ENCODE measurements at places on chromosomes 11 and 22.
A peak's percentile ranks its signal among the peaks of the same experiment; 100 is the strongest.

DNA sequence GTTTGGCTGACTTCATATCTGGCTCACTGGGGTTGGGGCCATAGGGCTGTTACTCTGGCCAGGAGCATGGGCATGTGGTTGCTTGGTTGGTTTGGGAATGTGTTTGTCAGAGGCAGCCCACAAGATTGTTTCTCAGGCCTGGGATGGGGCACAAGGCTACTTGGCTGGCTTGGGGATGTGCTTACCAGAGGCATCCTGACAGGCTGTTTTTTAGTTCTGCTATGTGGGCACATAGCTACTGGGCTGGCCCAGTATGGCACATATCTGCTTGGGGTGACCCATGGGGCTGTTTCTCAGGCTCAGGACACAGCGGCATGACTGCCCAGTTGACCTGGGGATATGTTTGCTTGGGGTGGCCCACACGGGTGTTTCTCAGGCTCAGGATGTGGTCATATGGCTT, 94.6 kb upstream of the PGR start:
- no peak for DNase-seq

DNA sequence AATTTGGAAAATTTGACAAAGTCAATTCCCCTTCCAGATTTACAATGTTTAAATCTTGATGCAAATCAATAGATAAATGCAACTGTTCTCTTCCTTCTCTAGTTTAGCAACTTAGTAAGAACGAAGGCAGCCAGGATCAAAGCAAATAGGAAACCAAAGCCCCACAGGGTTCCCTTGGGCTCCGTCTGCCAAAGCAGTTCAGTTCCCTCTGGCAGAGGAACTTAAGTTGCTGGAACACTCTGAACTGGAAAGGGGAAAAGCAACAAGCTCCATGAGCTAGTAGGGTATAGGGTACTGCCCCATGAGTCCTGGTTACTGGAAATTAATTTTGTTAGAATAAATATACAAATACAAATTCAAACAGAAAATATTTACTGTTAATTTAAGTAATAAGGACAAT, 91.3 kb downstream of the RELT start:
- DNase-seq = no peak

DNA sequence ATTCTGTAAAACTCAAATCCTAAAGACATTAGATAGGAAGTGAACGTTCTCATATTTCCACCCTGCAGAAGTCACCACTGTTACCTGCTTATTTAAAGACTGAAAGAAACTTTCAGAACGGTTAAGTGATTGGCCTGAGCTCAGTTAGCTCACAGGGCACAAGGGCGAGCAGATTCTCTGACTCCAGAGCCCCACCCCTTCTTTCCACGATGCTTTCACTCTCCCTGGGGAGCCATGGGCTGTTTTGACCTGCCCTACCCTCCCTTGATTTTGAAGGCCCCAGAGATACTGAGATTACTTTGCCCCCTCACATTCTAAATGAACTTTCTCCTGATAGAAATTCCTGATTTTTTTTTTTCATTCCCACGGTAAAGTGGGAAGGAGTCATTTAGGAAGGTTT, 33.9 kb downstream of the ARHGAP1 start:
- DNase-seq = no peak

DNA sequence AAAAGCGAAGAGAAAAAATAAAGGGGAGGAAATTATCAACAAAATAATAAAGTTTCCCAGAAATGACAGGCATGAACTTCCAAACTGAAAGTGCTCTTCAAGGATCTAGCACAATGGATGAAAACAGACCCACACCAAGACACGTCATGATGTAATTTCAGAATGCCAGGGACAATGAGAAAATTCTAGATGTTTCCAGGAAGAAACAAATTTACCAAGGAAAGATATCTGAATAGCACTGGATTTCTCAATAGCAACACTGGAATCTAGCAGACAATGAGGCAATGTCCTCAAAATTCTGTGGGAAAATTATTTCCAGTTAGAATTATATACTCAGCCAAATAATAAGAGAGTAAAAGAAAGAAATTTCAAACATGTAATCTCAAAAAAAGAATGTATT, 46.0 kb downstream of the DENND5A start:
- no peak for DNase-seq

- DNase-seq = no peak
These were observed 245.0 kb upstream of the TBCEL start for GRCh38 chr11:120778685-120779490.

GRCh38 chr11:120900643-120901042, 123.3 kb upstream of the TBCEL start:
- DNase-seq = no peak

DNA sequence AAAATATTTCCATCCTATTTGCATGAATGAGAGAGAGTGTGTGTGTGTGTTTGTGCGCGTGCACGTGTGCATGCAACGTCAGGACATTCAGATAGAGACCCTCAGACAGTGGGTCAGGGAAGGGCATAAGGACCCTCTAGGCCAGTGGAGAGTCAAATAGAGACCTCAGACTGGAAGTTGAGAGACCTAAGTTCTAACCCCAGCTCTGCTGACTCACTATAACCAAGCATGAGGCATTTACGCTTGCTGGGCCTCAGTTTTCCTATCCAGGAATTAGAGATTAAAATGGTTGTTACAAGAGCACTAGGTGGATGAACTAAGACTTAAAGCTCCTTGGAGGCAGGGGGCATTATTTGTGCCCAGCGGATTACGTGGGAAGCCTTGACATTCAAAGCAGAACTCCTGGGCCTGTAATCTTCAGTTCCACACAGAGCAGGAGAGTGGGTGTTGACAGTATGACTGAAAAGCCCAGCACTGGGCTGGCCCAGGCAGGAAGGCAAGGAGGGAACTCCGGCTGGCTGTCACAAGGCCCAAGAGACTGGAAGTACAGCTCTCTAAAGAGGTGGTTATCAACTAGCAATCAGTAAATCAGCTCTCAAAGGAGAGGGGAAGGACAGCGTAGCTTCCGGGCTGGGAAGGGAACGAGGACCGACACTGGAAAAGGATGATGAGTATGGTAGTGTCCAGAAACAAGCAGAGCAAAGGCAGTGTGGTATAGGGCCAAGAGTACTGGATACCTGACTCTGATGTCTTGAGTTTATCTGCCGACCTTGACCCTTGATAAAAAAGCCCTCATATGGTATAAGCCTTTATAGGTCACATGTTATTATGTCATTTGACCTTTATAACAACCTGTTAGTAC, 9.2 kb downstream of the RHOG start:
- DNase-seq = no peak

GRCh38 chr11:115872416-115872815, 368.2 kb upstream of the CADM1 start:
- no peak for DNase-seq

DNA sequence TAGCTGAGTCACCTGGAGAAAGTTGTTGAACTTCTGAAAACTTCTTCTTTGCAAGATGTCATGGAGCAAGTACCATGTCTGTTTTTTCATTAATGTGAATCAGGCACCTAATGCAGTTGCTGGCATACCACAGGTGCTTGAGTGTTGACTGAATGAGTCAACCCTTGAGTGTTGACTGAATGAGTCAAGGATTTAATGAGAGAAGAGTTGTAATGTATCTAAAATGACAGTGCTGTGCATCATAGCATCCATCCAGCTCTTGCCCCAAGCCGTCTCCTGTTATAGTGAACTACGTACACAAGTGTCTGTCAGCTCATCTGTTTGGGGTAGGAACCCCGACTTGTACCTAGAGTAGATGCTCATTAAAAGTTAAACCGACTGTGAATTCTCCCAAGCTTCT, 93.1 kb downstream of the CWC15 start:
- no peak for DNase-seq

DNA sequence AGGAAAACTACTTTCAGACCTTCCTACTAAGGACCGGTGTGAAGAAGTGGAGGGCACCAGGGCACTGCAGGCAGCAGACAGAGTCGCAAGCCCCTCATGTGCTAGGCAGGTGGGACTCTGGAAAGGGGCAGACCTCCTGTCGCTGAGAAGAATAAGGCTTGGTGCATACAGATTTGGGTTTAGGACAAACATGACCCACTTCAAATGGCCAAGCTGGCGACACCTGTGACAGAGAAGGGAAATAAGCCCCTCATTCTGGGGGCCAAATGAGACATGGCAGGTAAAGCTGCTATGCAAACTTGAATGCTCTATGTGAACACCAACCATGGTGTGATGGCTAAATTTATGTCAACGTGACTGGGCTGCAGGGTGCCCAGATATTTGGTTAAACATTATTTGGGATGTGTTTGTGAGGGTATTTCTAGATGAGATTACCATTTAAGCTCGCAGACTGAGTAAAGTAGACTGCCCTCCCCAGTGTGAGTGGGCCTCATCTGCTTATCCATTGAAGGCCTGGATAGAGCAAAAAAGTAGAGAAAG, 112.4 kb upstream of the PITPNB start:
- no peak for DNase-seq

- DNase-seq = no peak
These were observed 132.1 kb upstream of the RASSF10 start for GRCh38 chr11:12876988-12877387.

DNA sequence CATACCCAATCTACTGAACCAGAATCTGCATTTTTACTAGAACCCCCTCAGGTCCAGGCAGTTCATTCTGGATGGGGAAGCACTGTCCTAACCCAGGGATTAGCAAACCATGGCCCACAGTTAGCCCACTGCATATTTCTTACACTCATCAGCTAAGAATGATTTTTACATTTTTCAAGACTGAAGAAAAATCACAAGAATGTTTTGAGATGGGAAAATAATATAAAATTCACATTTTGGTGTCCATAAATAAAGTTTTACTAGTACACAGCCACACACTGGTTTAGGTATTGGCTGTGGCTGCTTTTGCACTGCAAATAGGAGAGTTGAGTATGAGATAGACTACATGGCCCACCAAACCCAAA, 59.4 kb downstream of the PPFIBP2 start:
- DNase-seq = no peak

GRCh38 chr11:44133335-44133946, 38.0 kb downstream of the EXT2 start:
- DNase-seq = peak; percentile 13

GRCh38 chr22:29146091-29146560, 59.6 kb upstream of the EMID1 start:
- no peak for DNase-seq
